ENCODE measurements at places on chromosomes 6 and 20. TPM values are rescaled to one million over a fixed set of nuclear protein-coding genes. Genes with fewer than 3 reads are reported as not detected.

GRCh38 chr20:47349365-47350180 lies 6.9 kb downstream of the ZMYND8 start:
- DNase-seq = no peak

DNA sequence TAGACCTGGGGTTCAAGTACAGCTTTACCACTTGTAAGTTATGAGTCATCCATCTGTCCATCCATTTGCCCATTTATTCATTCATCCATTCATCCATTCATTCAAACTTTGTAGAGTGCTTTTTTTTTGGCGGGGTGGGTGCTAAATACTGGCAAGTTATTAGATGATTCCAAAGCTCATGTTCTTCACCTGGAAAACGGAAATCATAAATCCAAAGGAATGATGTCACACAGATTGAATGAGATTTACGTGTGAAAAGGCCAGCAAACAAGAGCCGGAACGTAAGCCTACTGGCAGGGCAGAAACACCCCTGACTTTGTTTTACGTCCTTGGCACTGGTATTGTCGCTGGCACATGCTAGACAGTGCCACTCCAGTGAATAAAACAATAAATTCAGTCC lies 480.9 kb upstream of the CHD6 start:
- no peak for DNase-seq

- peak; percentile 80 for DNase-seq
These were observed 68.7 kb downstream of the TOX2 start for GRCh38 chr20:43983359-43983758.

Gene JPH2
- total RNA-seq = 216 TPM

Gene EPPIN
- total RNA-seq = not detected
